Activated naive CD4-positive, alpha-beta T cell (primary cell): ENCODE measurements at places on chromosomes 2 and 18.

DNA sequence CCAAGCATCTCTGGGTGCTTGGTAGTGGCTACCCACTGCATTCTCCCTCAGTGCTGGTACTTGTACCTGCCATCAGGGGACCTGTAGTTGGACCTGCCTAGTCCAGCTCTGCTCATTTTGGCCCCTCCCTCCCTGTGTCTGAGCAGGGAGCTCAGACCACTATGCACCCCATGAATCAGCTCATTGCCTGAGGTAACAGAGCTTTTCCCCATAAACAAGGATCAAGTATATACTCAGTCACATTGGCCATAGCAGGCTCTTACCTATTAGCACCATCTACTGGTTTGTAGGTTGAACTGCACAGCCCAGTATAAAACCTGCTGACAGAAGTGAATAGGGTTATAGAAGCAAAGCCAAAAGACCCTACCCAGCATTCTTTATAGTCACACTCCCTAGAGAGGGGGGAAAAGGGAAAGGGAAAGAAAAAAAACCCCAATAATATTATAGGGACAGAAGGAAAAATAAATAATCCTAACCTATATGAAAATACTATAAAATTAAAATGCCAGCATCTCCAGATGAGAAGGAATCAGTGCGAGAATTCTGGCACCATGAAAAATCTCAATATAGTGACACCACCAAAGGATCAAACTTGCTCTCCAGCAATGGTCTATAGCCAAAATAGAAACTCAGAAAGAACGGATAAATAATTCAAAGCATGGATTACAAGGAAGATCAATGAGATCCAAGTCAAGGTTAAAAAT is 6.9 kb upstream of the FLACC1 start:
- no peak for DNase-seq

- no peak for DNase-seq
Observed at GRCh38 chr2:23622966-23623675, 238.1 kb downstream of the KLHL29 start.

- no peak for DNase-seq
Observed at GRCh38 chr2:204364860-204365535, 180.3 kb upstream of the PARD3B start.

GRCh38 chr2:170778900-170779299 is 8.7 kb downstream of the ERICH2 start:
- DNase-seq = no peak

DNA sequence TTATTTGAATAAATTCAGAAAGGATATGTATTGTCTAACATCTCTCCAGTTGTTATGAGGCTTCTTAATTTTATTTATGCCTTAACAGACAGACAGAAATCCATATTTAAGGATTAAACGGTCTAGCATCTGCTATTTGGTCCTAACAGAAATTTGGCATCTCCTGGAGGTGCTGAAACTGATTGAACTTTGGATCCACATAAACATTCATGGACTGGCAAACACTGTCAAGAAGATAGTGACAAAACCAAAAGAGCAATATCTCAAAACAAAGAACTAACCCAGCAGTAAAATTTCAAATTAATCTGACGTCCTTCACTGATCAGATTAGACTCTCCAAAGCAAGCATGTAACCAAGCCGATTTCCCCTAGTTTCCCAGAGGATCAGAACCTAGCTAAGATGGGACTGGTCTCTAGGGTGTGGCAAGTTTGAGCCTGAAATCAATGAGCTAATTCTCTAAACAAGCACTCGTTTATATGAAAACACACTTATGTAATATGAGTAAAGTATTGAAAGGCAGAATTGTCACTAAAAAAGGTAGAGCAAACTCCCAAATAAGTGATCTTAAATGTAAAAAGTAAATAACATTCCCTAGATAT is 139.5 kb downstream of the NOL4 start:
- DNase-seq = no peak

DNA sequence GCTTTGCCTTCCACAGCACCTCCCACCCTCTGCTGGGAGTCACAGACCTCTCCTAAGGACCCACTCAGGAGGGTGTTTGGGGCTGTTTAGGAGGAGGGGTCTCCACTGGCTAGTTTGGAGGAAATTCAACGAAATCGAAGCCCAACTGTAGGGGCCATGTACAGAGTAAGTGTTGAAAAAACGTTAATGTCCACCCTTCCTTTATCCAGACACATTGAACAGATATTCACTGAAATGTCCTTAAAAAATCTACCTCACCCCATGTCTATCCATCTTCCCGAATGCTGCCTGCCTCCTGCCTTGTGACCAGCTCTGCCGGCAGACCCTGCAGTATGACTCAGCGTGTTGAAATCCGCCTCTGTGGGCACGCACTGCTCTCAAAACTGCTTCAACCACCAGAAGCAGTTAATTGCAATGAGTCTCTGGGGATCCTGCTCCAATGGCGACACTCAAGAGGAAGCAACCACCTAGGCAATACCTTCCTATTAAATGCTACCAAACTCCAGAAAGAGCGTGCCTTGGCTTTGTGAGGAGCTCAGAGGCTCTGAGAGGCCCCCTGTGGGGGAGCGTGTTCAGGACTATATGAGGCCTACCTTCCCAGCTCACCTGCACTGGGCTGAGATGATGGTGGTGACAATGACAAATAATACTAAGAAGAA is 61.4 kb upstream of the RTN4 start:
- DNase-seq = no peak

GRCh38 chr2:134129900-134130537 is 123.9 kb upstream of the MGAT5 start:
- DNase-seq = no peak

GRCh38 chr2:218435003-218435982 is 16.4 kb downstream of the VIL1 start:
- no peak for DNase-seq

DNA sequence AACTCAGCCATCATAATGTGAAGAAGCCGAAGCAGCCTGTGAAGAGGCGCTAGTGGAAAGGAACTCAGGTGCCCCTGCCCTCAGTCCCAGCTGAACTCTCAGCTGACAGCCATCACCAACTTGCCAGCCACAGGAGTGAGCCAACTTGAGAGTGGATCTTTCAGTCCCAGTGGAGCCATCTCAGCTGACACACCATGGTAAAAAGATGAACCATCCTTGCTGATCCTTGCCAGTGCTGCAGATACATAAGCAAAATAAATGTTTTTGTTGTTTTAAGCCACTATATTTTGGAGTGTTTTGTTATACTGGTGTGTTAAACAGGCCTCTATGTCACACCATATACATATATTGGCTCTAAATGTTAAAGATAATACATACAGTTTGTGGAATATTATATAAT is 195.8 kb upstream of the SPRED2 start:
- no peak for DNase-seq

GRCh38 chr2:62344472-62344871 is 148.6 kb downstream of the B3GNT2 start:
- no peak for DNase-seq

DNA sequence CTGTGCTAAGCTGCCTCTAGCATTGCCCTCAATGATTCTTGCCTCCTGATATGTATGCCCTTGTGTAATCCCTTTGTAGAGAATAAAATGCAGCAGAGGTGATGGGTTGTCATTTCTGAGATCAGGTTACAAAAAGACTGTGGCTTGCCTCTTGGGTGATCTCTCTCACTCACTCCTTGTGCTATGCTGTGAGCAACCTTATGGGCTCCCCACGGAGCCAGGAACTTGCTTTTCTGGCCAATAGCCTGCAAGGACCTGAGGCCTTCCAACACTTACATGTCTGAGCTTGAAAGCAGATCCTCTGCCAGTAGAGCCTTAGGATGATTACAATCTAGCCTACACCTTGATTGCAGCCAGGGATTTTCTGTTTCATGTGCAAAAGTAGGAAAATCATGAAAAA is 123.1 kb upstream of the XIRP2 start:
- DNase-seq = no peak

DNA sequence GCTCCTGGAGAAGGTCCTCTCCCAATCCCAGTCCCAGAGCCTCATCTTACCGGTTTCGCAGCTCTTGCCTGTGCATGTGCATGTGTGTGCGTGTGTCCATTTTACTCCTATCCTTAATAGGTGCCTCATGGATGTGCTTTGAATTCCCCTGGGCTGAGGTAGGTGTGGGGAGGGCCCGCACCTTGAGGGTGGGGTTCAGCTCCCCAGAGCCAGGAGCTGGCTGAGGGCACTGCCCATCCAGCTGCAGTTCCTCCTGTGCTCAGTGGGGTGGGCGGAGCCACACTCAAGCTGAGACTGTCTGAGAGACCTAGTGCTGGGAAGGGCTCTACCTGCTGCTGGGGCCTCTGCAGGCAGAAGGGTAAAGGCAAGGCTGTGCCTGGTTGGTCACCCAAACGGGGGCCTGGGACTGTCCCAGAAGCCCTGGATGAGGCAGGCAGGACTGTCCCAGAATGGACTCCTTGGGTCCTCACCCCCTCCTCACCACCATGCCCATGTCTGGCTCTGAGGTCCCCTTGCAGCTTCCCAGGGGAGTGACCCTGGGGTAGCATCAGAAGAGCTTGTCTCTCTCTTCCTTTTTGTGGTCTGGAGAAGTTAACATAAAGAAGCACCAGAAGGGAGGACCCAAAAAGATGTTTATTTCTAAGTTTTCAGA is 8.9 kb downstream of the GDF7 start:
- no peak for DNase-seq

- DNase-seq = no peak
Observed at GRCh38 chr2:220334210-220334609, 706.8 kb downstream of the SLC4A3 start.

- no peak for DNase-seq
Observed at GRCh38 chr2:182541268-182541667, 114.4 kb upstream of the PDE1A start.

DNA sequence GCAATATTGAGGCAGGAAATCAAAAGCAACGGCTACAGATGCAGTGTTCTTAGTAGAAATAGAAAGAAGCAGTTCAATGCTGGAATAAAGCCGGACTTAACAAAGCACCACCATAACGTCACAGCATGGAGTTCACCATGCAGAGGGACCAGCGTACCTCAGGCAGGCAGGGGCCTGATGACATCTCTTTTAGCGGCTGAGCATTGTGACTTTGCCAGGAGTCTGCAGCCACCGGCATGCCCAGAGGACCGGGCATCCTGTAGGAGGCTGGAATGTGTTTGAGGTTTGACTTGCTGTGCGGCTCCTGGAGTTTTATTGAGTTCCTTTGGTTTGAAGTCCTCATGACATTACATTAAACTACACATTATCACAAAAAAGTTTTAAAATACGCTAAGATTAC is 139.8 kb downstream of the UXS1 start:
- no peak for DNase-seq

- no peak for DNase-seq
Observed at GRCh38 chr2:42979416-42979869, 187.1 kb upstream of the HAAO start.

DNA sequence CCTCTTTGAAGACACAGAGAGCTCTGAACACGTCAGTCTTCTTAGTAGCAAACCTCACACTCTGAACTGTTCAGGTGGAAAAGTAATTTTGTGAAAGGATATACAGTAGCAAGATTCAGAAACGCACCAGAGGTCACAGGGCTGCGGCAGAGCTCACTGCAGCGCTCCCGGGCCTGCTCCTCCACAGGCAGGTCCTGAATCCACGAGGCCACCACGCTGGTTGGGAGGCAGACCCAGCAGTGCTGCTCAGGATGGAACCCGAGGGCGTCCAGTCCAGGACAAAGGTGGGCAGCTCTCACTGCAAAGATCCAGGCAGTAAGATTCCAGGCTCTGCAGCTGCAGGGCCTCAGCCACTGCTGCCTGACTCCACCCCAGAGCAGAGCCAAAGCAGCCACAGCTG is 576.2 kb upstream of the SALL3 start:
- no peak for DNase-seq

- DNase-seq = no peak
Observed at GRCh38 chr2:10053351-10053750, 10.0 kb downstream of the KLF11 start.

DNA sequence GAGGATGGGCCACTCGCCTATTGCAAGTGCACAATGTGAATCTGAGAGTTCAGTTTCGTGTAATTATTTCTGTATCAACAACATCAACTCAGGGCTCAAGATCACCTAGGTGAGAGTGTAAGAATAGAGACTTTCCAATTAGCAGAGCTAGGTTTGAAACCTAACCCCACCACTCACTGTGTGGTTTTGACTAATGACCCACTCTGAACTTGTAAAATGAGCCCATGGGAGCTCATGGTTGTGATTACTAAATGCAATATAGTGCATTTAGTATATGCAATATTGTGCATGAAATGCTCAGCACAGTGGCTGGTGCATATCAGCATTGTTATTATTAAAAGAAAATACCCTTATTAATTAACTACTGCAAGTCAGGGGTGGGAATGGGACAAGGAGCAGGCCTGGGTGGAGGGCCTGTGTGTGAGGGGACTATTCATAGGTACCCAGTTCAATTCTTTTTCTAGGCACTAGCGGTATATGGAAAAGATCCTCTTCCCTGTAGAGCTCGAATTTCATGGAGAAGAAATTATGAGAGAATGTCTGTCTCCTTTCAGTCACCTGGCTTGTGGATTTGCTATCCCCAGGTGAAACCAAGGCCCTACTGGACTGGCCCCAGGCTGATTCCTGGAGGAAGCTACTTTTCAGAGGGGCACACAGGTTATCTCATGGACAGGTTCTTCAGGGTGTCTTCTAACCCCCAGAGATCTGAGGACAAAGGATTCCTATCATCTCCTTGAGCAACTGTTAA is 169.5 kb downstream of the GFPT1 start:
- DNase-seq = no peak

- no peak for DNase-seq
Observed at GRCh38 chr18:12819322-12819721, 64.7 kb downstream of the PTPN2 start.

DNA sequence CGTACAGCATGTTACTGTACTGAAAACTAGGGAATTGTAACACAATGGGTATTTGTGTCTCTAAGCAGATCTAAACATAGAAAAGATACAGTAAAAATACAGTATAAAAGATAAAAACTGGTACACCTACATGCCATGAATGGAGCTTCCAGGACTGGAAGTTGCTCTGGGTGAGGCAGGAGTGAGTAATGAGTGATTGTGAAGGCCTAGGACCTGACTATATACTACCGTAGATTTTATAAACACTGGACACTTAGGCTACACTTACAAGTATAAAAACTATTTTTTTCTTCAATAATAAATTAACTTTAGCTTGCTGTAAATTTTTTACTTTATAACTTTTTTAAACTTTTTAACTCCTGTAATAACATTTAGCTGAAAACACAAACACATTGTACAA is 324.4 kb upstream of the TNP1 start:
- DNase-seq = no peak

GRCh38 chr2:74559912-74560311 is 5.4 kb downstream of the DOK1 start:
- no peak for DNase-seq

DNA sequence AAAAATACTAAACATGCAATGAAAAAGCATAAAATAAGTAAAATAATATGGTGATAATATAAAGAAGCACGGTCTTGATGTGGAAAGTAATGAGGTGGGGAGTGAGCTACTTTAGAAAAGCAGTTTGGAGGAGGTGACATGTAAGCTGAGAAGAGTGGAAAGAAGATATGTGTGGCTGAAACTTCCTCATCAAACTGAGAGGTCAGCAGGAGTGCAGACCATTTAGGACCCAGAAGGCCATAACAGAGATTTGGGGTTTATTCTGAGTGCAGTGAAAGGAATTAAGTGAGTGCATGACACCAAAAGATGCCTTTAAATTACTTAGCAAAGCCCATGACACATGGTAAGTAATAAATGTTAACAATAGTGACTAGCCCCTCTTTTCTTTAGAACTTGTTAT is 24.4 kb upstream of the TMEM182 start:
- no peak for DNase-seq

- no peak for DNase-seq
Observed at GRCh38 chr2:36780231-36780839, 83.8 kb downstream of the VIT start.

GRCh38 chr2:176566961-176567360 is 297.7 kb downstream of the MTX2 start:
- DNase-seq = no peak
